ENCODE measurements at places on chromosomes 4 and X. TPM values are rescaled to one million over a fixed set of nuclear protein-coding genes. Genes with fewer than 3 reads are reported as not detected.

Gene MAGEA4
- 0.68 TPM for total RNA-seq

Gene FAM149A
- 6.6 TPM for total RNA-seq

Gene XAGE2
- total RNA-seq = not detected

Gene SHROOM3
- 27.6 TPM for total RNA-seq

Gene TRAM1L1
- total RNA-seq = 0.79 TPM

Gene DKK2
- total RNA-seq = not detected

Gene FAM3A
- 22.8 TPM for total RNA-seq

Gene BMP15
- not detected for total RNA-seq

Gene IL2RG
- not detected for total RNA-seq

Gene FAM184B
- 0.09 TPM for total RNA-seq

DNA sequence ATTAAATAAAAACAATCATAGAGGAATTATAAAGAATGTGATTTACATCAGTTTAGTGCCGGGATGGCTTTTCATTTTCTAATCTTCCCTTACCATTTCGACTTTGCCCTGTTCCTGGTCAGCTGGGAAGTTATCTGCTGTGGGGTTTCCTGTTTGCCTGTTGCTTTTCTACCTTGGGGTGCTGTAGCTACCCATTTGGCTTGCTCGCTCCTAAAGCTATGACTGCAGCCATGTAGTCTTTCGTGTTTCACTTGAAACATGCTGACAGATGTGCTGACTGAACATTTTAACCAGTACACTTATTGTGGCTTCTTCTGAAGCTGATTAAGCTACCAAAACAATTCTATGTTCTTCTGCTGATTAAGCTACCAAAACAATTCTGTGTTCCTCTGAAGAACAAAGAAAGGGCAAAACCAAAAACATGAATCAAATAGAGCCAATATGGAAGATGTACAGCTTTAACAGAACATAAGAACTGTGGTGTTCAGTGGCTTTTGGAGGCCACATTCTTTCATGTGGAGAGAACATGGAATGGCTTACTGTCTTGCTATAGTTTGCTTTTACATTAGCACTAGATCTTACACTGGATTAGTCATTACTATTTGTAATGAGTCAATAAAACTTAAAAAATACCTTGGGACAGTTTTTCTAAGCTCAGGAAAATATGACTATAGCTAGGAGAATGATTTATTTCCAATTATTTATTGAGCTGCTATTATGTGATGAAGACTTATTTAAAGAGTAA lies 440.4 kb downstream of the SPRY1 start:
- DNase-seq = no peak

- no peak for DNase-seq
Measured at GRCh38 chr4:19803406-19803805, 448.3 kb upstream of the SLIT2 start.

GRCh38 chrX:152960115-152960514 lies 33.8 kb downstream of the PNMA5 start:
- DNase-seq = no peak

- peak; percentile 8 for DNase-seq
Measured at GRCh38 chrX:151745651-151746050, 11.1 kb downstream of the CNGA2 start.

DNA sequence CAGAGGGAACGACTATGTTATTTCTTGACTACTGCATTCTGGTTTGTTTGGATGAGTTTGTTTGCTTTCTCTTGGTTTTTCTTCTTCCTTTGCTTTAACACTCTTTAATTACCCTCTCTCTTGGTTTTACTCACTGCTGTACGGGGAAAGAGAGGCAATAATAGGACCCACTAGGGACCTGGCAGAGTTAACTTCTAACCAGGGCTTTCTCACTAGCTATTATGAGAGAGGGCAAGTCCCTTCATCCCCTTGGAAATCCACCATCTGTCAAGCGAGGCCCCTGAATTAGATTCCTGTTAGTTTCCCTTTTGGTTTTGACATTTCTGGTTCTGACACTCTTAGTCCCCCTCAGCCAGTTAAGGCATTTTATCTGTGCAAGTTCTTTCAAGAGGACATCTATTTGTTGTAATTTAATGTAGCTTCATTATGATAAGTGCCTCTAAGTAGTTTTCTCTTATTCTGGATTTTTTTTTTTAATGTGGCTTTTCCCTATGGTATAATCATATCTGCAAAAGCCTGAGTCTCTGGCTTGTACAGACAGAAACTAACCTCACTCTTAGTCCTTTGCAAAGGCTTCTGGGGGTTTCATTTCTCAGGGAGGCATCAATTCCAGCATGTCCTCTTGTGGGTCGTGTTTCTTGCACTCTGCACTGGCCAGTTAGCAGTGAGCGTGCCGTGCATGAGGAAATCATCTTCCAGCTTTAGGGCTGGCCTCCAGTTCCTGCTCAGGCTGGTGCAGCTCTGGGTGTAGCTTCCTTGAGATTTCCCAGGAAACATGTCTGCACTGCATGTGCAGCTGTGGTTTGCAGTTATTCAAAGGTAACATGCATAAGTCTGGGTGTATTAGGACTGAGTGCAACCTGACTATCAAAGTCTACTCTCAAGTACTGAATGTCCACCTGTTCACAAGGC lies 221.3 kb downstream of the STIM2 start:
- no peak for DNase-seq

DNA sequence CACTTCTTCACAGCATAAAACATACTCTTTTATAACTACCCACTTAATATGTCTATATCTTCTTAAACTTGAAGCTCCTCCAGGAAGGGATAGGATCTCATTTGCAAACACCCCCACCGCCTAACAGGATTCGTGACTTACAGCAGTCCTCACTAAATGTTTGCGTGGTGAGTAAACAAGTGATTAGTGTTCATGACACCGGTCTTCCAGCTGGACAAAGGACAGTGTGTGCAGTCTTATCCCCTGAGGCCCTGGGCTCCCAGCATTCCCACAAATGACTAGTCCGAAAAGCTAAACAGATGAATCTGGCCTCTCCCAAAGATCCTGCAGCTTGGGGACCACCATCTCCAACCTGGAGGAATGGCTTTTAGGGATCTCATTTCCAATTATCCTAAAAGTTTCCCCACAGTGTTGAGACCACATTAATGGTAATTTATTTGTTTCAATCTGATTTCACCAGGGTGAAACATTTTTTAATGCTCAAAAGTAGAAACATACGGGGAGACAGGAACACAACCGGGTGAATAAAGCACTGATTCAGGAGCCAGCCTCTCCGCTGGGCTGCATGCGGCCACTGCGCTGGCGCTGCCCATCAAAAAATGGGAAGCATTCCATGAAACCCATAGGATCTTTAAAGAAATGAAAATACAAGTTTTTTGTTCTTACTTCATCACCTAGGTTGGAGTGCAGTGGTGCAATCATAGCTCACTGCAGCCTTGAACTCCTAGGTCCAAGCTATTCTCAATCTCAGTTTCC lies 69.2 kb downstream of the HADH start:
- no peak for DNase-seq

GRCh38 chr4:114401483-114401882 lies 197.1 kb upstream of the UGT8 start:
- DNase-seq = no peak

GRCh38 chr4:173139561-173139960 lies 29.1 kb upstream of the GALNT7 start:
- DNase-seq = no peak

DNA sequence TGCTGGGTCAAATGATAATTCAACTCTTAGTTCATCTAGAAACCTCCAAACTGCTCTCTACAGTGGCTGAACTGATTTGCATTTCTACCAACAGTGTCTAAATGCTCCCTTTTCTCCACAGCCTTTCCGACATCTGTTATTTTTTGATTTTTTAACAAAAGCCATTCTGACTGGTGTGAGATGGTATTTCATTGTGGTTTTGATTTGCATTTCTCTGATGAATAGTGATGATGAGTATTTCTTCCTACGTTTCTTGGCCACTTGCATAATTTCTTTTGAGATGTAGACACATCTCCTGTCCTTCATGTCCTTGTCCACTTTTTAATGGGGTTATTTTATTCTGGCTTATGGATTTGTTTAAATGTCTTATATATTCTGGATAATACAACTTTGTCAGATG lies 298.2 kb upstream of the ARSJ start:
- no peak for DNase-seq

- DNase-seq = no peak
Measured at GRCh38 chr4:126894963-126895362, 737.8 kb upstream of the INTU start.

GRCh38 chr4:2390146-2390545 lies 28.3 kb downstream of the ZFYVE28 start:
- DNase-seq = no peak

- no peak for DNase-seq
Measured at GRCh38 chr4:109037026-109037425, 265.4 kb downstream of the COL25A1 start.

All from H9 (cell line).